ENCODE measurements at places on chromosomes 3 and 15. TPM values are rescaled to one million over a fixed set of nuclear protein-coding genes. Genes with fewer than 3 reads are reported as not detected.
A peak's percentile ranks its signal among the peaks of the same experiment; 100 is the strongest.

GRCh38 chr3:171116824-171117395 is 90.4 kb upstream of the SLC2A2 start:
- no peak for DNase-seq

GRCh38 chr15:39885099-39885777 is 34.8 kb downstream of the GPR176 start:
- no peak for DNase-seq

DNA sequence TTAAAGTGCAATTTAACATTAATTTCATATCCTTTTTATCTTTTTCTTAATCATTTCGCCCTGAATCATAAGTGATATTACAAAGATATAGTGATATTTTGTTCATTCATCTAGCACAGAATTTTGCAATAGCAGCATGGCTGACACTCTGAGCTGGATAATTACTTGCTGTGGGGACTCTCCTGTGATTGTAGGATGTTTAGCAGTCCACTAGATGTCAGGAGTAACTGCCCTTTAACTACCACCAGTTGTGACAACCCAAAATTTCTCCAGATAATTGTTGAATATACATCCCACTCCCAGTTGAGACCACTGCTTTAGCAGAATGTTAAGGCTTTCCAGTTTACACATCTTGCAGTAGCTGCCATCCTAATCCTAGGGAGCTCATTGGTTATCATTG is 196.8 kb upstream of the MBNL1 start:
- no peak for DNase-seq

DNA sequence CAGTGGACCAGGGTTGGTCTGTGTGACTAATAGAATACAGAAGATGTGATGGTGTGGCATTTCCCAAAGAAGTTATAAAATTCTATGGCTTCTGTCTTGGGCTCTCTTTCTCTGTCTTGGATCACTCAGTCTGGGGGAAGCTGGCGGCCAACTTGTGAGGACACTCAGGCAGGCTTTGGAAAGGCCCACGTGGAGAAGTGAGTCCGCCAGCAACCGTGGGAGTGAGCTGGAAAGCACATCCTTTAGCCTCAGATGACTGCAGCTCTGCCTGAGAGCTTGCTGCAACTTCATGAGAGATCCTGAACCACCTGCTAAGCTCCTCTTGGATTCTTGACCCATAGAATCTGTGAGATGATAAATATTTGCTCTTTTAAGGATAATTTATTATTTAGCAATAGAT is 72.0 kb upstream of the RASGRP1 start:
- DNase-seq, result no peak

DNA sequence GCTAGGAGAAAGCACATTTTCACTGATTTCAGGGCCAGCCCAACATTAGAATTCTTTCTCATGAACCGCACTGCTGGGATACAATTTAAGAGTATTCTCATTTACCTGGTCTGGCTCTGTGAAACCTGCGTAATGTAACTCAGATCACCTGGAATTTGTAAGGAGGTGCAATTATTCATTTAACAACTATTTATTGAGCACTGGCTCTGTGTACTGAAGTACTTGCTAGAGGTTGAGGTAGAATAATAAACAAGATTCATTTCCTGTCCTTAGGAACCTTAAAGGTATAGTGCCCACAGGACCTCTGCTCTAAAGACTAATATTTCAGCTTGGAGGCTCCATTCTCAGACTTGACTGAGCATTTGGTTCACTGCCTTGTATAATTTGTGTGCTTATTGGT is 242.2 kb upstream of the ZPLD1 start:
- no peak for DNase-seq

GRCh38 chr3:150302246-150302645 is 105.9 kb upstream of the TSC22D2 start:
- no peak for DNase-seq

DNA sequence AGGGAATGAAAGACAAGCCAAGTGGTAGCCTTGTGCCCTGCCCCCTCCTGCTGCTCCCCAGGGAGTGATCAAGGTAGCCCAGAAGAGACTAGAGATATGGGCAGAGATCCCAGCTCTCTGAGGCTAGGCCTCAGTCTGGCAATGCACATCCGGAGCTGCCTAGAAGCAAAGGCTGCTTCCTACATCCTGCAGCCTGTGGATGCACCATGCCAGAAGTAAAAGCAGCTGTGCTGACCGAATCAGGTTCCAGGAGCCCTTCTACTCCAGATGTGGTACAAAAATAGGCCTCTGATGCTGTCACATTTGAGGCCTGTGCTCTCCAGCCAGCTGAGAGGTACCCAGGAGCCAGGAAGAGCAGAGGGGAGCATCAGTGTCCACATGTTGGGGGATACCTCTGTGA is 16.0 kb downstream of the TRAIP start:
- peak; percentile 32 for DNase-seq

DNA sequence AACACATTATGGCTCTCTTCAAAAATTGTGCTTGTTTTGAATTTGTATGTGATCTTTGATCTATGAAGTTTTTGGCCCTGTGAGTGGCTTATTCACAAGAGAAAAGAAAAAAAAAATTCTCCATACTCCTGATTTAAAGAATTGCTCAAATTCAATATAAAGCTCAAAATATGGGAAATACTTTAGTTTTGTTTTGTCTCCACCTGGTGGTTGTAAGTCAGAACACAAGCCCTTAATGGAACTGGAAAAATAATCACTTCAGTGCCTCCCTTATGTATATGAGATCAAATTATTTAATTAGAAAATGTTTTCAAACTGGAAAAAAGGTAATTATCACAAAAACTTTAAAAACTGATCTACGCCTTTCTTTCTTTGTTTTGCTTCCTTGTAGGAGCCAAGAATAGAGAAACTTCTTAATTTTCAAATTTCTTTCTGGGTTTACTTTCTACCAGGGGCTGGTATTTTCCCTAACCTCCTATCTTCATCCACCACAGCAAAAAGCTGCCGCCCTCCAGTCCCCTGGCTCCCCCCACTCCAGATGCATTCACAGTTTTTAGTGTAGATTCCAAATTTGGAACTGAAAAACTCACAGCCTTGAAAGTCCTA is 50.6 kb downstream of the SERP1 start:
- DNase-seq, result no peak

- DNase-seq, result no peak
Measured at GRCh38 chr3:37136067-37136466, 38.3 kb downstream of the LRRFIP2 start.

- no peak for DNase-seq
Measured at GRCh38 chr3:113136071-113136470, 75.3 kb upstream of the BOC start.

DNA sequence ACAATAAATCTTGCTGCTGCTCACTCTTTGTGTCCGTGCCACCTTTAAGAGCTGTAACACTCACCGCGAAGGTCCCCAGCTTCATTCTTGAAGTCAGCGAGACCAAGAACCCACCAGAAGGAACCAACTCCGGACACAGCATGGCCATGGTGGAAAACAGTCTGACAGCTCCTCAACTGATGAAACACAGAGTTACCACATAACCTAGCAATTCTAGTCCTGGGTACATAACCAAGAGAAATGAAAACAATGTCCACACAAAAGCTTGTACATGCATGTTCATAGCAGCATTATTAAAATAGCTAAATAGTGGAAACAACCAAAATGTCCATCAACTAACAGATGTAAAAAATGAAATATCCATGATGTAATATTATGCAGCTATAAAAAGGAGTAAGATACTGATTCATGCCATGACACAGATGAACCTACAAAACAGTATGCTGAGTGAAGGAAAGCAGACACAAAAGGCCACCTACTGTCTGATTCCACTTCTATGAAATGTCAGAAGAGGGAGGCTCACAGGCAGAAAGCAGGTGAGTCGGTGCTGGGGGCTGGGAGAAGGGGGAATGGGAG is 36.8 kb downstream of the VGLL4 start:
- no peak for DNase-seq

- no peak for DNase-seq
Measured at GRCh38 chr3:153614563-153614962, 452.5 kb downstream of the RAP2B start.

- DNase-seq, result no peak
Measured at GRCh38 chr15:43118286-43118685, 12.4 kb upstream of the UBR1 start.

DNA sequence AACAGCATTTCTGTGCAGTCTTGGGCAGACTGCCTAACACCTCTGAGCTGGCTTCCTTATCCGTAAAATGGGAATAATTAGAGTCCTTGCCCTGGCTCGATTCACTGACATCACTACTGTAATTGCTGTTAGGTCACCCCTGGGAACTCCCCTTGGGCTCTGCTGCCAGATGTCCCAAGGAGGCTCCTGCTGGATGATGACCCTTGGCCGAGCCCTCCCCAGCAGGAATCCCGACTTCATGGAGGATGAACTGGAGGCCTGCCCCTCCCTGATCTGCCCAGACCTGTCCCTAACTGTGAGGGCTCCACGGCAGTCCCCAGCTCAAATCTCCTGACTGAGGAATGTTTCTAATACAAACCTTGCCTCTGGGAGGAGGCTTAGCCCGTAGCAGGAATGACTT is 18.0 kb downstream of the ESYT3 start:
- DNase-seq, result no peak

DNA sequence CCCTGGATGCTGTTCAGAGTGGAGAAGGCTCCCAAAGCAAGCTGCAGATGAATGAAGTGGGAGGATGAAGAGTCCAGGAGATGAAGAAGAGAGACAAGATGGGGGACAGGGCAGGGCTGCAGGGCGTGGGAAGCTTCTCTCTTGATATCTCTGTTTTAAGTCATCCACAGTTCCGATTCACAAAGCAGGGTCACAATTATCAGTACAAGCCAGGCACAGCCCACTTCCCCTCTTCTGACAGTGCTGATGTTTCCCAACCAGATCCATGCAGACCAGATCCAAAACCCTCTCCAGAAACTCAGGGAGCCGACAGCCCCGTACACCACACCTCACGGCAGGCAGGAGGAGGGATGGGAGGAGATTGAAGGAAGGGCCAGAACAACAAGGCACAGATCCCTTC is 31.1 kb downstream of the NTRK3 start:
- DNase-seq, result no peak

DNA sequence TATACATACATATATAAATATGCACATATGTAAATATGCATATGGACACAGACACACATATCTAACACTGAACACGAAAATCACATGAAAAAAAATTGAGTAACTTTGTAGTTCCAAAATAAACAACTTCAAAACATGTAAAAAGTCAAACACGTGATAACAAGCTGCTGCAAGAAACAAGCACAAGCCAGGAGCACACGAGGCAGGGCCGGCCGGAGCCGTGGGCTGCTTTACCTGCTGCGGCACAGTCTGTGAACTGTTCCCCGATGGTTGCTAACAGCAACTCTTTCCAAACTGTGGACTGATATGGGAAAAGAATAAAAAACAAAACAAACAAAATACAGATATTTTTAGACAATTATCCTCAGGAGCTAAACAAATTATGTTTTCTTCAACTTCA is 31.6 kb downstream of the EIF4E3 start:
- DNase-seq, result no peak

- no peak for DNase-seq
Measured at GRCh38 chr3:62777674-62778073, 97.5 kb downstream of the CADPS start.

DNA sequence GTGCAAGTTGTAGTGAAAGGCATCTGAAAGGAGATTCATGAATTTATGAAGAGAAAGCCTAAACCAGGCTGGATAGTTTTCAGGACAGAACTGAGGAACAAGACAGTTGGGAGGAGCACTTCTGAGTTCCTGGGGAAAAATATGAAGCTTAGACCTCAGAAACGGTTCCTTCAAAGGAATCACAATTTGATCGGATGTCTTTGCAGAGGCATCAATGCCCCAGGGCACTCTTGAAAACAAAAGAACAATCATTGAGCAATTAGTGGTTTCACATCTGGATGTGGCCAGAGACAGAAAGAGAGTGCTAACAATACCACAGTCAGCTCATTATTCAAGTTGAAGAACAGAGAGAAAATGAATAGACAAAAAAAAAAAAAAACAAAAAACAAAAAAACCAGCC is 86.2 kb downstream of the KLF13 start:
- no peak for DNase-seq

DNA sequence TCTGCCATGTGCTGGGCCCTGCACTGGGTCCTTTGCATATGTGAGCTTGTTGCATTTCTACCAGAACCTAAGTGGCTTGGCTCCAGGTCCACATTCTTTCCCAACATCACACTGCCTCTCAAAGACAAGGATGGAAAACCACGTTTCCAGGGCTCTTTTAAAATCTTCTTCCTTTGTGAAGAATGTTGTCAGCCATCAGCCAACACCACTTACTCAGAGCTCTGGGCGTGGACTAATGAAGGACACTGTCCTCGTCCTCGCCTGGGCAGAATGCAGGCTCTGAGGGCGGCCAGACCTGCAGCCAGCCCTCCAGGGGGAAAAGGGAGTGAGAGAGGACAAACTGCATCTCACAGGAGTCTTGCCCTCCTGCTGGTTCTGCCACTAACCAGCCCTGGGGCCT is 49.7 kb downstream of the MAGEF1 start:
- DNase-seq, result no peak

DNA sequence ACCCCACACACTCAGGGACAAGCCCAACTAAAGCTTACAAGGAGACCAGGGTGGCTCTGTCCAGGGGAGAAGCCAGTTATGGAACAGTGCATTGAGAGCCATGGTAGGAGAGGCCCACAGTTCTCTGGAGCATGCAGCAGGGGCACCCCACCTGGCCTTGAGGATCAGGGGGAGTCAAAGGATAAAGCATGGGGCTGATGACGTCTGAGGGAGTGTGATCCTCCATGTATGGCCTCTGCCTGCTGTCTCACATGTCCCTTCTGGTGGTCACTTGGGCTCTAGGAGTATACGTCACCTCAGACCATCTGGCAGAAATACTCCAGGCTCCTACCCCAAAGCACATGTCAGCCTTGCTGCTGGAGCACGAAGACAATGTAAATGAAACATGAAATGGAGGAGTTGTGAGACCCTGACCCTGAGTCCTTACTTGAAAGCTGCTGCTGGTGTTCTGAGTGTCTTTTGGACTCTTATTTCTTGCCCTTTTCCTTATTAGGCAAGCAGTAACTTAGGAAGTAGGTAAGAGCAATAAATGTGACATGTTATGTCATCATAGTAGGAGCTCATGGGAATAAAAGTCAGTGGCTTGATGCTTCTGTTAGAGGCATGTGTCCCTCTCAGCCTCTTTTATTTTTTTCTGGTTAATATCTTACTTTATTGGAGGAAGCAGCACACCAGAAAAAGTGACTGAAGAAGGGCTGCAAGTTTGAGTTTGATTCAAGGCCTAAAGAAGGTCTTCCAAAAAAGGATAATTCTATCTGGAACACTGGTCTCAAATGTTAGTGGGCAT is 15.5 kb downstream of the SRPRB start:
- no peak for DNase-seq

- no peak for DNase-seq
Measured at GRCh38 chr15:99073008-99073717, 31.7 kb upstream of the SYNM start.

The KLHL40 gene
- not detected for total RNA-seq

The NEK4 gene
- 52.7 TPM for total RNA-seq

The A4GNT gene
- total RNA-seq, result not detected

The SST gene
- not detected for total RNA-seq

The GAP43 gene
- not detected for total RNA-seq

The CLRN1 gene
- not detected for total RNA-seq

The SLC22A13 gene
- 1.3 TPM for total RNA-seq

The TERC gene
- total RNA-seq, result not detected

The CCDC39 gene
- not detected for total RNA-seq

The MCTP2 gene
- 344 TPM for total RNA-seq

The LTK gene
- total RNA-seq, result 0.47 TPM

All from natural killer cell treated with Interleukin-12 subunit alpha and Interleukin-12 subunit beta and Interleukin-15 and Interleukin-18, amount 100 ng/mL, for 72 hours (primary cell).